Chondrocyte (in vitro differentiated cells): ENCODE measurements at places on chromosomes 7 and 10.

- DNase-seq: no peak
Observed at GRCh38 chr10:127392351-127393235, 156.5 kb upstream of the NPS start.

- DNase-seq: no peak
Observed at GRCh38 chr7:12805957-12806356, 118.5 kb downstream of the ARL4A start.

DNA sequence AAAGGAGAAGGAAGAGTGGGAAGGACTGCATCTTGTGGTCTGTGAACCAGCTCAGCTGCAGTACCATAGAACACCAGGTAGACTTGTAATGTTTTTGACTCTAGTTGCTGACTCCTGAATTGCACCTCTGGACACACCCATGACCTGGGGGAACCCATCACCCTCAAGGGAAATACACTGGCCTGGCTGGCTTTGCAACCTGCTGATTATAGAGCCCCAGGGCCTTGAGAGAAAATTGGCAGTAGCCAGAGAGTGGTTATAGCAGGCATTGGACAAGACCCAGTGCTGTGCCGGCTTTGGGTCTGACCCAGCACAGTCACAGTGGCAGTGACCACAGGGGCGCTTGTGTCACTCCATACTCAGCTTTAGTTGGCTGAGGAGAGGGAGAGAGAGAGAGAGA, 902.3 kb downstream of the GRID1 start:
- DNase-seq: no peak

- no peak for DNase-seq
Observed at GRCh38 chr7:132551886-132552285, 24.4 kb downstream of the PLXNA4 start.

DNA sequence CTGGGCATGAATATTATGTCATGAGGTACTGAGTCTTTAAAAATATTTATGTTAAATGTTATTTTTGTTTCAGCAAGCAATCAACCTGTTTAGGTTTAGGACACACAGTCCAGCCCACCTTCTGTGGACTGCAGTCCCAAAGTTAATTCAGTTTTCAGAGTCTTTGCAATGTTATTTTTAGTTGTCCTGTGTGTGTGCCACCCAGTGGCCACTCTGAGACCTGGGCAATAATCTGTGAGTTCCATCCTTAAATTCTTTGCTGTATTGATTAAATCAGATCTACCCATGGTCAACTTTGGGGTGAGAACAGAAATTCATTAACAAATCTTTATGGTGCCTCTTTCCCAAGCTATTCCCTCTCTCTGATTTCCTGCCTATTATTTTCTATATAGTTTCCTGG, 415.1 kb downstream of the CCSER2 start:
- no peak for DNase-seq

GRCh38 chr7:97659363-97660045, 72.4 kb upstream of the TAC1 start:
- DNase-seq: no peak

- DNase-seq: no peak
Observed at GRCh38 chr10:19014034-19014433, 34.6 kb upstream of the MALRD1 start.

GRCh38 chr7:151469281-151469680, 29.3 kb upstream of the CRYGN start:
- DNase-seq: no peak

GRCh38 chr7:20786779-20787659, at the start of gene SP8:
TSS of gene SP8 (minus strand) at chr7:20786886. CDS start at chr7:20786798, 88 bp downstream.
- no peak for DNase-seq

DNA sequence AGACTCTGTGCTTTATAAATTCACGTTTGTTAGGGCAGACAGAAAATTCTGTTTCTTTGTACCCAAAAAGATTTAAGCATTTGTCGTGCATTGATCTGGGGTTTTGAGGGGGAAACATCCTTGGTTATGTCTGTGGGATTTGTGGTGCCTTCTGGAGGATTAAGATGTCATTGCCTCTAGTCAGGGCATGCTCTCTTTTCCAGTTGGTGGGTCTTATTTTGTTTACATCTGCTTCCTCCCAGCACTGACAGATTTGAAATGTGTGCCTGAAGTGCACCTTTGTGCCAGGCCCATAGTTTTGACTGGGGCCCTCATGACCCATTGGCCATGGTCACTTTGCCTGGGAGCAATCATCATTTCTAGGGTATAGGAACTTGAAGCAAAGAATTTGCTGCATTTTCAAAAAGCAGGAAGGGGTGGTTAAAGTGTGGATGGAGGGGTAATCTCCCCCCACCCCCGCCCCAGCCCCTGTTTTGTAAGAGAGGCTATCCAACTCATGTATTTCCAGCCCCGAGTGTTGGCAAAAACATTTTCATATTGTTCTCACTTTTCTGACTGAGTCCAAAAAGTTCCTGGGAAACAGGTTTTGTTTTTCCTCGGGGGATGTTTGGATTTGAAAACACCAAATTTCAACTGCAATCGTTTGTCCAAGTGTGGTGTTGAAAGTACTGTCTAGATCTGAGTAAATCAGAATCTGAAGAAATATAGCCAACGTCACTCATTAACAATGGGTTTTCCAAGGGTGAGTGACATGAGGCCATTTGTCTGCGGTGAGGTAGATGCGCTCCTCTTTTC, 388.2 kb upstream of the GALNT17 start:
- DNase-seq: no peak

DNA sequence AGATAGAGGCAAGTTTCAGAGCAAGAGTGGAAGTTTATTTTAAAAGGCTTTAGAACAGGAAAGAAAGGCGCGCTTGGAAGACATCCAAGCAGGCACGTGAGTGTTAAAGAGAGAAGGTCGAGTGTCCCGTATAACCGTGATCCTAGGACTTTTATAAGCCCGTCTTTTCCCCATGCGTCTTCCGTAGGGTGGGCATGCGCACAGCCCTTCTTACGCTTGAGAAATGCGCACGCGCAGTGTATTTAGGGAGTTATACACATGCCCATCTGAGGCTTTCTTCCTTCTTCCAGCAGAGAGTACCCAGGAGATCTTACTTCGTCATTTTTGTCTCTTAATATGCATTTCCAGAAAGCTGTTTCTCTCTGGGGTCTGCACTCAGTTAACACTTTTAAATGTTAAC, 52.4 kb downstream of the CALD1 start:
- no peak for DNase-seq

DNA sequence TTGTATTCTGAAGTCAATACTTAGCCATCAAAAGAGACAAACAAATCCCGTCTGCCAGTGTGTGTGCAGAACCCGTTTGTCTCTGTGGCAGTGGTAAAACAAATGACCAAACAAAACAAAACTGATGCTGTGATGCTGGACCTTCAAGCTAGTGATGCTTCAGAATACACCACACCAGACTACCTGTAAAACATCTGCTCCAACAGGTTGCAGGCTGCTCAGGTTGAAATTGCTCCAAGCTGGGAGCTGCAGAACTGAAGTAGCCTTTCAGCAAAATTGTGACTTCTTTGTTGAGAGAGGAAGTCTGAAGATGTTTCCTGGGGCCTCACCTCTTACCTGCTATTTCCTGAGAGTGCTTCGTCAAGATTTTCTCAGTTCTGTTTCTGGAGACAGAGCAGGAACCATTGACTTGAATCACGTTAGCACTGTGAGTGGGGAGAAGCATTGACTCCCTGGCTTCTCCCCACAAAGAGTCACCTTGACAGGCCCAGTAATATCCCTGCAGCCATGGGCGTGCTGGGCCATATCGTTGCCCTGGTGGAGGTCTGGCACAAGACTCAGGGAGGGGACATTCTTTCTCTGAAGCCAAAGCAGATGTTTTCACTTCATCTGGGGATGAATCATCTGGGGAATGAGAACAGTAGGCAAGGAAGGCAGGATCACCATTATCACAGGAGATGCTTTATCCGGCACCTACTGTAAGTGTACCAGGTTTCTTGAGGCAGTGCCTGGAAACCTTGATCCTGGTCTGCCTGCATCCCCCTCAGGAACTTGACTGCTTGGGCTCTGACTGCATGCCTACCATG, 80.2 kb downstream of the RBM20 start:
- no peak for DNase-seq

DNA sequence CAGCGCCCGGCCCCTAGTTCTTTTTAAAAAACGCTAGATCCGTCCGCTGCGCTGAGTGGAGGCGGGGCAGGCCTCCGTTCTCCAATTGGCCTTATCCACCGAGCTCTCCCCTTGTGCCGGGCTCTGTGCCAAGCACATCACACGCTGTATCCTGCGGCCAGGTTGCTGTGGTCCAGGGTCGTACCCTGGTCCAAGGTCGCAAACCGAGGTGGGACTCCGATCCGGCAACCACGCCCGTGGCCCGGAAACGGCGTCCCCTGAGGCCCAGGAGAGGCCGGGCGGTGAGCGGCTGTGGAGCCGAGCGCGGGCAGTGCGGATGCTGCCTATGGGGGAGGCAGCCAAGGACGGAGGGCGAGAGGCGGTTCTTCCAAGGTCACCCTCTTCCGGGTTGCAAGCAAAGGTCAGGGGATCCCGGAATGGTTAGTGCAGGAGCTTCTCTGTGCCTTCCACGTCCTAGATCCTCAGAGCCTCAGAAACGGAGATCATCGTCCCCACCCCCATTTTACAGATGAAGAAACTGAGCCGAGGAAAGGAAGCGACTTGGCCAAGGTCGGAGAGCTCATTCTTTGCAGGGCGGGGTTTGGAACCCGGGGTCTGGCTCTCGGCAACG, 72.4 kb upstream of the LRRC4 start:
- DNase-seq: peak; percentile 87

- no peak for DNase-seq
Observed at GRCh38 chr10:59622320-59623132, 87.1 kb downstream of the SLC16A9 start.

GRCh38 chr7:98374285-98374680, 26.6 kb downstream of the BAIAP2L1 start:
- DNase-seq: no peak

DNA sequence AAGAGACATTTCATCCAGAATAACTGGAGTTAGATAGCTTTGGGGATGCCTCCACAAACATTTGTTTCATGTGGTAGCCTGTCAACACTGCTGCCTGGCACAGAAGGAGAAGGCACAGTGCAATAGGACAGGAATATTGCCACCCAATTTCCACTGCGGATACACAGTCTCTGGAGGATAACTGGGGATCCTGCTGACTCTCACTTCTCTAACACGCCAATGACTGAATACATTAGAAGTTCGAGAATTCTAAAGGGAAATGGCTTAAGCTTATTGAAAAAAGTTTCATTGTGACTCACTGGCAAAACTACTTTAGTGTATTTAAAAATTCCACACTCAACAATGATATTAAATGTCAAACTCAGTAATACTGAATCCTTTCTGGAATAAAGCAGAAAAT, 12.9 kb downstream of the ARL3 start:
- no peak for DNase-seq

- no peak for DNase-seq
Observed at GRCh38 chr10:115696747-115697146, 576.3 kb downstream of the GFRA1 start.

DNA sequence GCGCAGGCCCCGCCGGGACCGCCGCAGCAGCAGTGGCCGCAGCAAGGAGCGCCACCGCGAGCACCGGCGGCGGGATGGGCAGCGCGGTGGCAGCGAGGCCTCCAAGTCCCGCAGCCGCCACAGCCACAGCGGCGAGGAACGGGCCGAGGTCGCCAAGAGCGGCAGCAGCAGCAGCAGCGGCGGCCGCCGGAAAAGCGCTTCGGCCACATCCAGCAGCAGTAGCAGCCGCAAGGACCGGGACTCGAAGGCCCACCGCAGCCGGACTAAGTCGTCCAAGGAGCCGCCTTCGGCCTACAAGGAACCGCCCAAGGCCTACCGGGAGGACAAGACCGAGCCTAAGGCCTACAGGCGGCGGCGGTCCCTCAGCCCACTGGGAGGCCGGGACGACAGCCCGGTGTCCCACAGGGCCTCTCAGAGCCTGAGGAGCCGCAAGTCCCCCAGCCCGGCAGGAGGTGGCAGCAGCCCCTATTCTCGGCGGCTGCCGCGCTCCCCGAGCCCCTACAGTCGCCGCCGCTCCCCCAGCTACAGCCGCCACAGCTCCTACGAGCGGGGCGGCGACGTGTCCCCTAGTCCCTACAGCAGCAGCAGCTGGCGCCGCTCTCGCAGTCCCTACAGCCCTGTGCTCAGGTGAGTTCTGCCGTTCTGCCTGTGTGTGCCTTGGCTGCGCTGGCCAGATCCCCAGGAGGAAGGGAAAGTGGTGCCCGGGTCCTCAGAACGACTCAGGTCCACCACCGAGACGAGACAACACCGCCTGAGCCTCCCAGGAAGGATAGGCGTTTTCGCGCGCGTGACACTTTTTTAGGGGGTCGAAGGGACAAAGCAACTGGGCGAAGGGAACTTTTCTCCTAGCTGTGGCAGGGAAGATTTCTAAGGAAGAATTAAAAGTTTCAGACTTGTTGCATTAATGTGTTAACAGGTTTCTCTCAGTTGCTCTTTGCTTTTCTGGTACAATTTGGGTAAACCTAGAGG, 1.5 kb downstream of the CDK13 start:
- peak; percentile 92 for DNase-seq

DNA sequence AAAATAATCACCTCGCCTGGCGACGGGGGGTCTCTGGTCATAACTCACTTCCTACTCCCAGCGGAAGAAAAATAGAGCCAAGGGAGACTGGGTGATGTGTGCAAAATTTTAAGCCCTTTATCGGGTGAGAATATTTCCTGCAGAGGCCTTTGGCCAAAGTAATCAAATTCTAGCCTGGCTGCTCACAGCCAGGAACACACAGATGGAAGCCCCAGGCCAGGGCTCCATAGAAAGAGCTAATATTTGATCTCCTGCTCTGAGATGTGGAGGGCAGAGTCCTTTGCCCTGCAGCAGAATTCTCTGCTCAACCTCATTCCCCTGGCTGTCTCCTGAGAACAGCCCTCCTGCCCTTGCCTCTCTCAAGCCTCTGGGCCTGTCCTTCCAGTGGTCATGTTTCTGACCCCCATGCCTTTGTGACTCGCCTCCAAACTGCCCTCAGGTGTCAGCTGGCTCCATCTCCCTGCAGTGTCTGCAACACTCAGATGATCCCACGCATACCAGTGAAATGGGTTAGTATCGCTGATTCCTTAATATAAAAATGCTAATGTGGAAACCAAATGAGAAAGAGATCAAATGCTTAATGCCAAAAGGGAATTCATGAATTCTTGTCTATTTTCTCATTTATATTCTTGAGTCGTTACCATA, 34.5 kb downstream of the FRMD4A start:
- no peak for DNase-seq

GRCh38 chr7:73976761-73977618, 51.0 kb upstream of the ELN start:
- peak; percentile 82 for DNase-seq

- DNase-seq: no peak
Observed at GRCh38 chr10:28012990-28013515, 14.2 kb upstream of the ODAD2 start.

GRCh38 chr10:105585753-105586152, 944.7 kb downstream of the SORCS3 start:
- DNase-seq: no peak

DNA sequence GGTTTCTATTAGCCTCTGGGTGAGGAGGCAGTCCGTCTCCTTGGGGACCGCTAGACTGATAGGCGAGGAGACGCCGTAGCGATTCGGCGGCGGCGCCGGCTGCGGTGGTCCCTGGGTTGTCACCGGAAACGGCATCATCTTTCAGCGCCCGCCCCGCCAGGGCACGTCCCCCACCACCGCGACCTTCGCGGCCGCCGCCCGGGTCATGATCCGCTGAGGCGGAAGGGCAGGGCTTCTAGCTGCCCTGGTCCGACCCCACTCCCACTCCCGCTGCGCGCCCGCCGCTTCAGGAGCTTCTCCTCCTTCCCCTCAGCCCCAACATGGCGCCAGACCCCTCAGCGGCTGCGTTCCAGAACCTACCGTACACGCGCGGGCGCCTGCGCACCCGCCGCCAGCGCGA, at the start of gene PAPOLB:
Gene PAPOLB, minus strand, starts transcription at position 358 of the 400 bp plus-strand sequence. Its CDS starts 220 bp downstream, at position 138.
- peak; percentile 86 for DNase-seq
